Calu3 (cell line): ENCODE measurements at places on chromosomes 1 and 21.

- H3K36me3 ChIP-seq, result no peaks in the 10 kb centered on the region
- H3K27ac ChIP-seq, result no peak overlapping the region
- DNase-seq, result no peak
- no peaks in the 10 kb centered on the region for H3K4me1 ChIP-seq
- H3K4me3 ChIP-seq, result no peak overlapping the region
- H3K27me3 ChIP-seq, result peaks cover 32% of the 10 kb centered on the region
Measured at GRCh38 chr1:55310505-55310971, 95.4 kb upstream of the USP24 start.

- H3K4me1 ChIP-seq, result no peaks in the 10 kb centered on the region
- no peaks in the 10 kb centered on the region for H3K27me3 ChIP-seq
- no peak for DNase-seq
- no peak overlapping the region for H3K4me3 ChIP-seq
Measured at GRCh38 chr1:97091263-97091662, 369.7 kb downstream of the PTBP2 start.

DNA sequence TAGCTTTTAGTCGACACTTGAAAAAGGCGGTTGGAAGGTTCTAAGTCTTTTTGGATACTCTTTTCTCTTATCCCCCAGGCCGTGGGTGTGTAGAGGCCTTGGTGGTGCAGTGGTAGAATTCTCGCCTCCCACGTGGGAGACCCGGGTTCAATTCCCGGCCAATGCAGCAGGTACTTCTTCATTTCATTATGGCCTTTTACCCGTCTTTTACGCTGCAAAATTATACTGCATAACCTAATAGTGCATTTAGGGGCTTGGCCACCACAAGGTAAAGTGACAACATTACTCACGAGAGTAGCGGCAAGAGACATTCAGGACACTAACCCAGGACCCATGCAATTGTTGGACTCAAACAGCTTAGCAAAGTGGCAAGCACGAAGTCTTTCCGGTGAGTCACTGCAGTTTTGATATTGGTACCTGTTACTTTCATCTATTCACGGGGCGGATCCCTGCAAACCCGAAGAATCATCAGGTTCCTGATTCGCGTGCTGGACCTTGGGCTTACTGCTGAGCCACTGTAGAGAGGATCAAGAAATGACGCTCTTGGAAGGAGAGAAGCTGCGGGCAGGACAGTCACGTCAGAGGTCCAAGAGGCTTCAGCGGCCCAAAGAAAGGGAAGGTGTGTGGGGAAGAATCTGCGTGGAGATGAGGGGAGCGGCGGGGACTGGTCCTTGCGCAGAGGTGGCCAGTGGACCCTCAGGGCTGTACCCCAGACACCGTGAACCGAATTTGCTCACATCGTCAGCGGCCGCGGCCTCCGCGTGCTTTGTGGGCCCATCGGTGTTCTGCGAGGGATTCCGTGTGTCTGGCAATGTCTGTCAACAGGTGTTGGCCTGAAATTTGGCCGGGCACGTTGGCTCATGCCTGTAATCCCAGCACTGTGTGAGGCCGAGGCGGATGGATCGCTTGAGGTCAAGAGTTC lies 12.9 kb upstream of the RNU1-4 start:
- H3K4me1 ChIP-seq, result no peaks in the 10 kb centered on the region
- peak; percentile 47 for DNase-seq
- no peaks in the 10 kb centered on the region for H3K36me3 ChIP-seq
- no peaks in the 10 kb centered on the region for H3K27me3 ChIP-seq

GRCh38 chr1:225467193-225468020 lies 39.6 kb upstream of the LBR start:
- no peak overlapping the region for H3K27ac ChIP-seq
- no peak for DNase-seq
- no peaks in the 10 kb centered on the region for H3K27me3 ChIP-seq
- H3K4me3 ChIP-seq, result no peak overlapping the region

- no peak overlapping the region for H3K4me3 ChIP-seq
- H3K27me3 ChIP-seq, result no peaks in the 10 kb centered on the region
- no peaks in the 10 kb centered on the region for H3K36me3 ChIP-seq
- no peak overlapping the region for H3K27ac ChIP-seq
- DNase-seq, result peak; percentile 18
- peaks cover 15% of the 10 kb centered on the region for H3K4me1 ChIP-seq
Measured at GRCh38 chr1:184563308-184563707, 176.5 kb downstream of the C1orf21 start.

GRCh38 chr1:110440877-110441276 lies 10.1 kb upstream of the PROK1 start:
- no peak overlapping the region for H3K27ac ChIP-seq
- DNase-seq, result peak; percentile 43
- H3K36me3 ChIP-seq, result no peaks in the 10 kb centered on the region
- H3K27me3 ChIP-seq, result peaks cover 36% of the 10 kb centered on the region
- no peak overlapping the region for H3K4me3 ChIP-seq
- H3K4me1 ChIP-seq, result no peaks in the 10 kb centered on the region

GRCh38 chr1:86971778-86972177 lies 57.3 kb downstream of the HS2ST1 start:
- H3K4me1 ChIP-seq, result peaks cover 6% of the 10 kb centered on the region
- H3K4me3 ChIP-seq, result no peak overlapping the region
- no peaks in the 10 kb centered on the region for H3K27me3 ChIP-seq
- no peak for DNase-seq
- H3K36me3 ChIP-seq, result no peaks in the 10 kb centered on the region
- H3K27ac ChIP-seq, result no peak overlapping the region

DNA sequence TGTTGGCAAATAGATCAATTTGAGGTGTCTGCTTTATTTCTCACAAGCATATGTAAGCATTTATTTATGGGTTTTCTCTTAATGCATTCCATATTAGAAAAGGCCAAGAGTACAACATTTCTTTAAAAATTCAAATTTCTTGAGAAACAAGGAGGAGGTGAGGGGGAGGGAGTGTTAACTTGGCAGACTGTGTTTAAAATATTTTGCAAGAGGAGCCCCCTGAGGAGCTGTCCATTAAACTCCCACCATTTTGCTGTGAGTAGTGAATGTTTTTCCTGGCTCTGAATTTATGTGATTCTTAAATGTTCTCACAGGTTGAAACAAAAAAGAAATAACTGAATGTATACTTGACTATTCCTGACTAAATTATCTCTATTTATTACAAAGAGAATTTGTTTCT lies 363.8 kb downstream of the PTPRC start:
- H3K4me3 ChIP-seq, result no peak overlapping the region
- DNase-seq, result no peak
- H3K4me1 ChIP-seq, result no peaks in the 10 kb centered on the region
- H3K36me3 ChIP-seq, result no peaks in the 10 kb centered on the region

DNA sequence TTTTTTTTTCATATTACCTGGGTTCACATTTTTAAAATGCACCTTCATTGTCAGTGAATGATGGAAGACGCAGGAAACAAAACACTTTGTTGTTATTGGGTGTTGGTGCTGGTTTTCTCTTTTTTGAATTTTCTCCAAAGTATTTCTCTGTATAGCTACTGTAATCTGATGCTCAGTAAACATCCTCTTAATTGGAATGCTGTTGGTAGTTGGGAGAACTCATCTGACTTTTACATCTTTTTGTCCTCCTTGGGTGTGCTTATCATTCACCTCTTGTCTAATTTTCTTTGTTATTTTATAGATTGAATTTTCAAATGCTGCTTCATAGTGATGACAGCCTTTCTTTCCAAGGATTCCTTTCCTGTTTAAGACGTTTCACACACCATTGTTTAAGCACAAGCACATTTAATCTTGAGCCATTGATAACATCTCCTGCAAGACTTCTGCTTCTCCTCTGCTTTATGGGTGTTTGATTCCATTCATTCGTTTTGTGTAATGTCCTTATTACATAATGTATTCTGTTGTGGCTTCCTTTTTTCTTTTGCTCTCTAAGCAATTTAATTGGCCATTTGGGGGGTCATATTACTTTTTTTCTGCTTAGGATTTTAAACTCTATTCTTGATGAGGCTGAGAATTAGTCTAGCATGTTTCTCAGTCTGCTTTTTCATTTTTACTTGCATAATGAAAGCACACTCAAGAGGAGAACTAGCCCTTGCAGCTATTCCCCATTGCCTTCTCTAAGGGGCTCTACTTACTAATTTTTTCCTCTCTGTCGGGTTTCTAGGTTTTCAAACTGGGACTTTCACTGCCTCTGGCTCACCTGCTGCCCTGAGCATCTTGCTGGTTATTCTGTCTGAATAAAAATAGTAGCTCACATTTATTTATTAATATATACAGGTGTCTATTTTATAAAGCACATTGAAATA lies 42.0 kb upstream of the CD34 start:
- no peak overlapping the region for H3K27ac ChIP-seq
- no peak for DNase-seq
- no peaks in the 10 kb centered on the region for H3K4me1 ChIP-seq
- H3K27me3 ChIP-seq, result peaks cover 14% of the 10 kb centered on the region

GRCh38 chr21:25518491-25518911 lies 88.8 kb downstream of the MRPL39 start:
- no peaks in the 10 kb centered on the region for H3K4me1 ChIP-seq
- H3K36me3 ChIP-seq, result no peaks in the 10 kb centered on the region
- no peaks in the 10 kb centered on the region for H3K27me3 ChIP-seq
- H3K4me3 ChIP-seq, result no peak overlapping the region
- DNase-seq, result no peak

DNA sequence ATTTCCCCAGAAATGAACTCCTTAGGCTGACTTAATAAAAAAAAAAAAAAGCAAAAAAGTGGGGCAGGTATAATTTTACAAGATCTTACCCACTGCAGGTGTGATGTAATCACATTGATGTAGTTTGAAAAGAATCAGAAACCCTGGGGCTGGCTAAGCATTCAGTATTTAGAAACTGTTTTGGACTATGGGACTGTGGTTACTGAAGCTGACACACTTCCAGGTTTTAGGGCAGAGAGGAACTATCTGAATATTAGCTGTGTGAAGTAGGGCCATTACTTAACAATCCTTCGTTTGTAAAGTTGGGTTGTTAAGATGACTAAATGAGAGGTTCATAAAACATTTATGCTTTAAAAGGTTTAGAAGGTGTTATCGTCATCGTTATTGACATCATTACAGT lies 165.3 kb downstream of the FASLG start:
- DNase-seq, result no peak
- H3K4me3 ChIP-seq, result no peak overlapping the region
- H3K27me3 ChIP-seq, result no peaks in the 10 kb centered on the region
- peaks cover 6% of the 10 kb centered on the region for H3K4me1 ChIP-seq

DNA sequence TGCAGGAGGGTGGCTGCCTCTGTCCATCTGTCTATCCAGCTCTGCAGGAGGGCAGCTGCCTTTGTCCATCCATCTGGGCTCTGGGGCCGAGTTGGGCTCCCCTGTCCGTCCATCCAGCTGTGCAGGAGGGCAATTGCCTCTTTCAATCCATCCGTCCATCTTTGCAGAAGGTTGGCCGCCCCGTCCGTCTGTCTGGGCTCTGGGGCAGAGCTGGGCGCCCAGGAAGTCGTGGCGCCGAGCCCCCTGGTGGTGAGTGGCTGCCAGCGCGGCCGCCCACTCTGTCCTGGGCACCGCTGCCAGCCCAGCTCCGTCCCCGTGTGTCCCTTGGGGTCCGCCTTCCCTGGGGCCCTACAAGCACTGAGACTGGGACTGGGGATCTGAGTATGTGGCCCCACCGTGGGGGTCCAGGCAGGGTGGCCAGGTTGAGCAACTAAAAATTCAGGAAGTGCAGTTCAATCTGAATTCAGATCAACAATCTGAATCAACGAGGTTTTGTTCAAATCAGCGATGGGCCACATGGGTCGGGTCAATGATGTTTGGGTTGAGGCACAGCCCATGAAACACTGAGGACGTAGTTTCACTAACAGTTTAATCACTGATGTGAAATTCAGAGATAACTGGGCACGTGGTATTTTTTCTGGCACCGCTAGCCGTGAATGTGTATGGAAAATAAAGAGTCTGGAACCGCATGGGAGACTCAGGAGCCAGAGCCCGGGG lies 99.1 kb upstream of the ACTRT2 start:
- H3K27me3 ChIP-seq, result peaks cover 51% of the 10 kb centered on the region
- no peaks in the 10 kb centered on the region for H3K4me1 ChIP-seq
- H3K4me3 ChIP-seq, result no peak overlapping the region
- peak; percentile 41 for DNase-seq

GRCh38 chr21:34201001-34201400 lies 127.6 kb downstream of the MRPS6 start:
- H3K27ac ChIP-seq, result no peak overlapping the region
- no peaks in the 10 kb centered on the region for H3K4me1 ChIP-seq
- no peak for DNase-seq
- H3K27me3 ChIP-seq, result no peaks in the 10 kb centered on the region
- peaks cover 8% of the 10 kb centered on the region for H3K36me3 ChIP-seq
- peak overlapping the region; percentile 67 for H3K4me3 ChIP-seq

- no peaks in the 10 kb centered on the region for H3K27me3 ChIP-seq
- no peak overlapping the region for H3K27ac ChIP-seq
- H3K4me1 ChIP-seq, result peaks cover 31% of the 10 kb centered on the region
- H3K36me3 ChIP-seq, result peaks cover 14% of the 10 kb centered on the region
- H3K4me3 ChIP-seq, result no peak overlapping the region
- DNase-seq, result no peak
Measured at GRCh38 chr21:33236013-33236686, 6.4 kb downstream of the IFNAR2 start.
